ENCODE measurements at places on chromosomes 12 and 14.
A peak's percentile ranks its signal among the peaks of the same experiment; 100 is the strongest.

DNA sequence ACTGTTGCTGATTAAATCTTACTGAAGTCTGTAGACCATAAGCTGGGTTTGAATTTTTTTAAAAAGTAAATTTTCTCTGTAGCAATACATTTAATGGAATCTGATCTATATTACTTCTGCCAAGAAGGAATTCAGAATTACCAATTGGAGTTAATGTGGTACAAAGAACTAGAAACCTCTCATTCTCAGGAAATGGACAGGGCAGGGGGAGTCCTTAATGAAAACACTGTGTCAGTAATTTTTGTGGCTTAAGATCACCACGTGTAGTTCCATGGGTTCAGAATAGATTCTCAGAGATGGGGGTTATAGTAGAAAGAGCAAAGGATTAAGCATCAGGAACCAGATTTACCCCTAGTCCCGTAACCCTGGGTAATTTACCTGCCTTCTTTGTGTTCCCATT lies 30.3 kb downstream of the FBXL14 start:
- DNase-seq: no peak

DNA sequence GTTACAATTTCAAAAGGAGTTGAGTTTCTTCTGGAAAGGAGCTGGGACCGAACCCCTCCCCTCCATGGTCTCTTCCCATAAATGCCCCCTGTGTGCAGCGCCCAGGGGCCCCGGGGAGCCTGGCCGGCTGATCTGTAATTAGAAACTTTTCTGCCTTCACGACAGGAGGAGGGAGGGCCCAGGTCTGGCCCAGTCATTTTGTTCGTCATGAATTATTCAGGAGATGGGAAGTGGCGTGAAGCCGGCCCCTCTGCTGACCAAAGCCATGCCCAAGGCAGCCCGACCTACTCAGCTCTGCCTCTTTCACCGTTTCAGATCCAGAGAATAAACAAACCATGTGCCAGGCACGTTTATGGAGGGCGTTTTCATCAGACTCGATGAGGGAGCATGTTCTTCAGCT lies 33.3 kb upstream of the MSI1 start:
- DNase-seq: no peak

DNA sequence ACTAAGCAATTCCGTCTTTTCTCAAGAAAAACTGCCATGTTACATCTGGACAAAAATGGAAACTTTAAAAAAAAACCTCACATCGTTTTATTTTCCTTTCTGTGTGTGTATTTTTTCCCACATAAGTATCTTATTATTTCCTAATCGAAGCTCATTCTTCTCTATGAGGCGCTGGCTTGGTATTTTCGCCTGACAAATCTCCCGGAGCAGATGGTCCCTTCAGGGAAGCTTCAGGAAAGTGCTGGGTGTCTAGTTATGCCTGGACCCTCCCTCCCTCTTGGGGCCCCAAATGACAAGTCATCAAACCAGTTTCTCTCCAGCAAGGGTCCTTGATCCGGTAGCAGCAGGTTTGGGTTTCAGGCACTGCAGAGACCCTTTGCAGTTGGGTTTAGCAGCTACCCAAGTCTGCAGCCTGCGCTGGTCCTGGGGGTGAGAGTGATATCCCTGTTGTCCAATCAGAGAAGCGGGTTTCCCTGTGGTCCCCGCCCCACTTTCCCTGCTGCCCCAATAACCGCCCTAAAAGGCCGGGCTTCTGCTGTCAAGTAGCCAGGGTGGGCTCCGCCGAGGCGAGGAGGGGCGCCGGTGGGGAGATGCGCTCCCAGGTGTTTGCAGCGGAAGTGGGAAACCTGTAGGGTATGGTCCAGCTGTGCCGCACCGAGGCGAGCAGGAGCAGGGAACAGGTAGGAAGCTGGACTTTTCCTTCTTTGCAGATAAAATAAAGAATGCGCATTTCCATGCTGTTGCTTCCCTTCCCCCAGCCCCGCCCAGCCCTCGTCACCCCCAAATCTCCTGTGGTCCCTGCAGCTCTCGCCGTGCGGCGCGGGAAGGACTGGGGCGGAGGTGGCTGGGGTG lies at the start of gene CNTN1:
Gene CNTN1 (plus strand): TSS at position 527 of the 852 bp plus-strand sequence.
- DNase-seq: no peak

GRCh38 chr14:21902561-21903181 lies 229.1 kb upstream of the OR4E1 start:
- no peak for DNase-seq

DNA sequence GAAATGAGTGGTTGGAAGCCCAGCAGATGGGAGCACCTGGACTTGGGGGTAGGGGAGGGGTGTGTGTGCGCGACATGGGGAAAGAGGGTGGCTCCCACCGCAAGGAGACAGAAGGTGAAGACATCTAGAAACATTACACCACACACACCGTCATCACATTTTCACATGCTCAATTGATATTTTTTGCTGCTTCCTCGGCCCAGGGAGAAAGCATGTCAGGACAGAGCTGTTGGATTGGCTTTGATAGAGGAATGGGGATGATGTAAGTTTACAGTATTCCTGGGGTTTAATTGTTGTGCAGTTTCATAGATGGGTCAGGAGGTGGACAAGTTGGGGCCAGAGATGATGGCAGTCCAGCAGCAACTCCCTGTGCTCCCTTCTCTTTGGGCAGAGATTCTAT lies 9.2 kb downstream of the GABARAPL1 start:
- no peak for DNase-seq

DNA sequence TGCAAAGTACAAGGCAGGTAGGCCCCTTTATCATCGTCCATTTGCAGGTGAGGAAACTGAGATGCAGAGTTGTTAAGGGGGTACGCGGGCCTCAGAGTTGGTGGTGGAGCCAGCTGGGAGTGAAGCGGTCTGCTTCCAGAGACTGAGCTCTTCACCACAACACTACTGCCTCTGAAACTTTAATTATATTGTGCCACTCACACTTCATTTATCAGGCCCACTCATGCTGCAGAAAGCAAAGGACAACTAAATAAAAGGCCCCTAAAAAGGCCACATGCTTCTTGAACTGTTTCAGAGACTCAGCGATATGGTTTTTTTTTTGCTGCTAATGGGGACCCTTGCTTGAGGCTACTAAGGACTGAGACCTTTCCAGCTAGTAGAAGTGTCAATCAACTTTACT lies 153.1 kb downstream of the TTC7B start:
- DNase-seq: no peak

DNA sequence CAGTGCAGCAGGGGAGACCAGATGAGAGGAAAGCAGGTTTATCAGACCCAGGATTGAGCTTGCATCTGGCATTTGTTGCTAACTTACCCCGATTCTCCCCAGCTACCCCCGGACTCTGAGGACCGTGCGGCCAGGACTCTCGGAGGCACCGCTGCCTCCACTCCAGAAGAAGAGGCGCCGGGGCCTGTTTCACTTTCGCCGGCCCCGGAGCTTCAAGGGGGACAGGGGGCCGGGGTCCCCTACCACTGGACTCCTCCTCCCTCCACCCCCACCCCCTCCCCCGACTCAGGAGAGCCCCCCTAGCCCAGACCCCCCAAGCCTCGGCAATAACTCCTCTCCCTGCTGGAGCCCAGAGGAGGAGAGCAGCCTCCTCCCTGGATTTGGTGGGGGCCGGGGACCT lies 6.5 kb upstream of the CPNE6 start:
- DNase-seq: no peak

DNA sequence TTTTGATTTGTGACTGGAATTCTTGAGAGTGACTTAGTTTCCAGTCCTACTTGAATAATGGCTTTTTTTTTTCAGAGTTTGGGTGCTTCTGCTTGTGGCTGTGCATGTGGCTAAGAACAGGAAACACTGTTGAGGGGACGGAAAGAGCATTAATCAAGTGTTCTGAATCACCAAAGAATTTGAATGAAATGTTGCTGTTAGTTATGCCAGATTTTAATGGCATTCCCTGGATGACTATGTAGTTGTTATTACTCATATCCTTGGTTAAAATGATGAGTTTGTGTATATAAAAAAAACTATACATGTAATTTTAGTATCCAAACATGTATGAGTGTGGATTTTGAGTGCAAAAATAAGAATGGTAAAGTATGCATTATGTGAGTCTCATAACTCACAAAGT lies 347.9 kb downstream of the BCAT1 start:
- no peak for DNase-seq

- DNase-seq: no peak
Observed at GRCh38 chr14:77436042-77436441, 12.7 kb upstream of the NOXRED1 start.

DNA sequence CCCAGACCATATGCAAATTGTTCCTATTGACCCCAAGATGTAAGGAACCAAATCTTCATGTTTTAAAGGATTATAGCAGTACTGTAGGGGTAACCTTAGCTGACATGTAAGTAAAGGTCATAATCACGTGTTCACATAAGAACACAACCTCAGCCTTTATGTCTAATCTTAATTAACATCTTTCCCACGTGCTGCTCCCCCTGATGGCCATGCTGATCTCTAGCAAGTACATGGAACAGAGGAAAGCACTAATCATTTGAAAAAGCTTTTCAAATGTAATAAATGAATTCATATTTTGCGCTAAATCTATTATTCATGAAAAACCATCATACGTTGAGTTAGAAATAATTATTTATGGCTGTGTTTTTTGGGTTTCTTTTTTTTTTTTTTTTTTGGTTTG lies 30.5 kb upstream of the ITPR2 start:
- DNase-seq: no peak

- DNase-seq: no peak
Observed at GRCh38 chr12:86179855-86180254, 76.3 kb downstream of the MGAT4C start.

DNA sequence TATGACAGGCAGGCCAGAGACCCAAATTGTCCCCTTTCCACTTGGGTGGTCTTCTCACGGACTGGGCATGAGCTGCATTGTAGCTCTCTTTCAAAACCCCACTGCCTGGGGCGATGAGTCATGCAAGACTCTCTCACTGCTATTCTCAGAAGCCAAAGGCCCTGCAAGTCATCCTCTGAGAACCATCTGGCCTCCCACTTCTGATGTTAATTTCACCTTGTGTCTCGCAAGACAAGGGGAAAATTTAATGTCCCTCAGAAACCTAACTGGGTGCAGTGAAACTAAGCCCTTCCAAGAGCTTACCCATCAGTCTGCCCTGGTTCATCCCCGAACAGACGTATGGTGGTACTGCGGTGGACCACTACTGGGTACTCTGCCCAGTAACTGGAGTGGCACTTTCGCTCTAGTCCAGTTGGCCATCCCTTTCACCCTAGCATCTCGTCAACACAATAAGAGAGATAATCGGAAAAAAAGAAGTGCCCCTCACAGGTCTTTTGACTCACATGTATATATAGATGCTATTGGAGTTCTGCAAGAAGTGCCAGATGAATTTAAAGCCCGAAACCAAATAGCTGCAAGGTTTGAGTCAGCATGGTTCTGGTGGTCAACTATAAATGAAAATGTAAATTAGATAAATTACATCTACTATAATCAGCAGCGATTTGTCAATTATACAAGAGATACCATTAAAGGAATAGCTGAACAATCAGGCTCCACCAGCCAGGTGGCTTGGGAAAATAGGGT lies 31.3 kb upstream of the LALBA start:
- no peak for DNase-seq

GRCh38 chr12:121400332-121401139 lies 618 bp downstream of the RNF34 start:
- DNase-seq: peak; percentile 30

- DNase-seq: no peak
Observed at GRCh38 chr12:85280165-85280983, at the start of gene ALX1. Gene ALX1, plus strand, starts transcription at chr12:85280220. Its CDS starts 42 bp downstream, at chr12:85280262.

- no peak for DNase-seq
Observed at GRCh38 chr14:43161477-43161876, 1345.6 kb downstream of the FSCB start.

GRCh38 chr12:123164222-123164621 lies 13.3 kb upstream of the PITPNM2 start:
- DNase-seq: no peak

DNA sequence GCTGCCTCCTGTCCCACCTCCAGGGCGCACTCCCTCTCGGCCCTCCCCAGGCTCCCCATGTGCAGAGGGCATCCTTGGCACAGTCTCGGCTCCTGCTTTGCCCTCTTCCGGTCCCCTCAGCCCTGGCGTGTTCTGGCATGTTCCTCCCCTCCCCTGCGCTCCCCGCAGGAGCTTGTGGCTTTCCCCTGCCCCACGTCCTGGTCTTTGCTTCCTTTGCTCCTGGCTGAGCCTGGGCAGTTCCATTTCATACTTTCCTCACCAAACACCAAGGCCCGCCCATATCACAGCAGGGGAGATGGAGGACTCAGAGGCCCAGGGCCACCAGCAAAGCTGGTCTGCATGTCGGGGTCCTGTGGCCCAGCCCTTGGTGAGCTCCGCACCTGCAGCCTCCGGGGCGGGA lies 56.0 kb downstream of the FBRSL1 start:
- no peak for DNase-seq

DNA sequence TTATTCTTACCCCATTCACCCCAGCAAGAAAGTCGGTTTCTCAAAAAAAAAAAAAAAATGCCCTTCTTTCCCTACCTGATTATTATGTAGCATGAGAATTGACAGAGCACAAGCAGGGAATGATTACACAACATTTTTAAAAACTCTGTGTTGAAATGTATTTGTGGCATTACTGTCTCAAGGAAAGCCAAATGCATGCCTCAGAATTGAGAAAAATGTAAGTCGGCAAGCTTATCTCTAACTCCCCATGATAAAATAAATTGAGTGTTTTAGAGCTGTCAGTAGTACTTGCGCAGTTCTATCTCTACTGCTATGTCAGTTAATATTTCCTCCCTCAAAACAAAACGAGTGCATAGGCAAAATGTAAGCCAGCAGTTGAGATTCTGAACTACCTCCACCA lies 25.7 kb downstream of the ANO4 start:
- no peak for DNase-seq

DNA sequence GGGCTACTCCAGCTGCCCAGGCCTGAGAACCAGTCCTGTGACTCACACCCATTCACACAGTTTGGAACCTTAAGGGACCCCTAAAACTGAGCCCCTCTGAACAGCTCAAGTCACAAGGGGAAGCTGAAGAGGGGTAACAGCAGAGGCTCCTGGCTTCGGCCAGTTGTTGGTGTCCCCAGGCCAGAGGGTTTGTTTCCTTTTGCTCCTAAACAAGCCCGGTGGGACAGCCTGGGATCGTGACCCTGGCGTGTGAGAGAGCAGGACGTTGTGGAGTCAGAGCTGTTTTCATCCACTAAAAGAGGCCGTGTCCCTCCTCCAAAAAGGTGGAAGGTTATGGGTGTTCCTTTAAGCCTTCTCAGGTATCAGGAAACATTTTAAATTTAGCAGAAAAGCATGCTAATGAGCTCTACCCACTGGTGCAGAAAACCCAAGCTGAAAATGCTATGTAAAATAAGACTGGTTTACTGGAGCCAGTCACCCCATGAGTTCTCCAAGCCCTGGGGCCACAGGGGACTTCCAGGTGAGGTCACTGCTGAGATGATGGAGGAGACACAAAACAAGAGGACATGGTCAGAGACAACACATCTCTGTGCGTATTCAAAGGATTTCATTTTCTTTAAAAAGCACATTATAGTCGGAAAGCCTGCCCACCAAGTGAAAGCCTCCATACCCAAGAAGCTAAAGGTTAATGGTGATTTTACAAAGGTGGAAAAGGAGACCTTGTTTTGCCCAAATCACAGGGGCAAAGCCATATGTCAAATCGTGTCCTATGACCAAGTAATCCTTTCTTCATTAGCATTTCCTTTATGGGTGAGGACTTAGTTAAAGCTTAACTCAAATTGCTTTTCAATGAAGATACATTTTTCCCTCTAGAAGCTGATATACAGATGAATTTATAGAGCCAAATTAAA lies 14.1 kb downstream of the PRKAB1 start:
- no peak for DNase-seq

GRCh38 chr14:94047581-94047980 lies 21.4 kb downstream of the OTUB2 start:
- no peak for DNase-seq
